ENCODE measurements at places on chromosomes 7 and 10.

DNA sequence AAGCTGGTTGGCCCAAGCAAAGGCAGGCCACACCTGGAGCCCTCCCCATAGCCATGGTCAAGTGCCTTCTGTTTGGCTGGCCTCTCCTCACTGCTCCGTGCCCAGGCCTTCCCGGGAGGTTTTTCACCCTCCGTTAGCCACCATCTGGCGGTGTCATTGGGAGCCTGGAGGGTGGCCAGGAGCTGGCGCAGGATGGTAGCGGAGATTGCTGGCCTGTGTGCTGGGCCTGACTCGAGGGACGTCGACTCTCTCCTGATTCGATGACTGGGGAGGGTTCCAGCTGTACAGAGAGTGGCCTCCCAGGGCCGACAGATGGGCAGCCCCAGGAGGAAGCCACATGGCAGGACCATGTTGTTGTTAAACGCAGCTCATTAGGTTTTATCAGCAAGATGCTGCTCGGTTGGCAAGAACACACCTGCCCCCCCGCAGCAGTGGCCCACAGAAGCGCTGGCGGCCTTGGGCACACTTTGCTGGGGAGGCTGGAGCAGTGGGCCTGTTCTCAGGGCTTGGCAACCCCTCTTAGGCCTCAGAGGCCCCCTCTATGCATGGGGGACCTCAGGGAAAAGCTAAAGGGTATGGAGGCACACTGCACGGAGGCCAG is 64.0 kb upstream of the CACUL1 start:
- no peak for DNase-seq

DNA sequence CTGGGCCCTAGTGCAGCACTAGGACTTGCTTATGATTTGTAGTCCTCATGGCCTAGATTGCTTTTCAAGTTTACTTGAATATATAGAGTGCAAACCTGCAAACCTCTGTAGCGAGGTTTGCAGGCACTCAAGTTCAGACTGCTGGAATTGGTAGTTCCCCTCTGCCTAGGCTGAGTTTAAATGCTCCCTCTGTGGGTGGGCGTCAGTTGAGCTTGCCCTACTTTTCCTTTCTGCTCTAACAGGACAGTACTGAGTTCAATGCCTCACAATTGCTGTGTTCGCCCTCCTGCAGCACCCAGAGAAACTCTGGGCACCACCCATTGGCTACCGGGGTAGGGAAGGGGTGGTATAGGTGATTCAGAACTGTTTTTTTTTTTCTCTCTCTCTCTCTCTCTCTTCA is 31.6 kb downstream of the MYO3A start:
- DNase-seq, result no peak

- no peak for DNase-seq
Observed at GRCh38 chr7:50815138-50815537, 32.4 kb upstream of the GRB10 start.

DNA sequence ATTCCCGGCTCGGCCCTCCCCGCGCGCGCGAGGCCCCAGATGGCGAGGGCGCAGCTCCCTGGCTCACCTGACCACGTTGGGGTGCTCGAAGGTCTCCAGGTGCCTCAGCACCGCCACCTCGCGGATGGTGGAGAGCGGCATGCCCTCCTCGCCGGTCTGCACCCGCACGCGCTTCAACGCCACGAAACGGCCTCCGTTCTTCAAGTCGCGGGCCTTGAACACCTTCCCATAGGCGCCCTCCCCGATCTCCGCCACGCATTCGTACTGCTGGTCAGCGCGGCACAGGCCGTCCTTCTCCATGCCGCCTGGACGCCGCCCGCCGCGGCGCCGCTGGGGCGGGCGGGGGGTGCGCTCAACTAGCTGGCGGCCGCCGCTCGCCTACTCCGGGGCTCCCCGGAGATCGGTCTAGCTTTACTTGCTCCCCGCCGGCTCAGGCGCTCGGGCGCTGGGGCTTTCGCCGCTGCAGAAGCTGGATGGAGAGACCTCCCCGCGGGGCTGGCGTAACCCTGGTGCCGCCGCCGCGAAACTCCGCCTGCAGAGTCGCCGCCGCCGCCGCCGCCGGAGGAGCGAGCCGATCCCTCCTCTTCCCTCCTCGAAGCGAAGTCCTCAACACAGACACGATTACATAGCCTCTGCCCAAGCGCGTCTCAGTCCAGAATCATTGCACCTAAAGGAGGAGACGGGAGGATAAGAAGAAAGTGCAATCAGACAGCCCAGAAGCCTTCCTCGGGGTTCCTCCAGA is 3.2 kb downstream of the CDK6 start:
- DNase-seq, result peak; percentile 89

GRCh38 chr7:87032604-87033339 is 26.7 kb downstream of the ELAPOR2 start:
- no peak for DNase-seq

GRCh38 chr7:150954201-150954985 is 23.7 kb downstream of the KCNH2 start:
- no peak for DNase-seq

DNA sequence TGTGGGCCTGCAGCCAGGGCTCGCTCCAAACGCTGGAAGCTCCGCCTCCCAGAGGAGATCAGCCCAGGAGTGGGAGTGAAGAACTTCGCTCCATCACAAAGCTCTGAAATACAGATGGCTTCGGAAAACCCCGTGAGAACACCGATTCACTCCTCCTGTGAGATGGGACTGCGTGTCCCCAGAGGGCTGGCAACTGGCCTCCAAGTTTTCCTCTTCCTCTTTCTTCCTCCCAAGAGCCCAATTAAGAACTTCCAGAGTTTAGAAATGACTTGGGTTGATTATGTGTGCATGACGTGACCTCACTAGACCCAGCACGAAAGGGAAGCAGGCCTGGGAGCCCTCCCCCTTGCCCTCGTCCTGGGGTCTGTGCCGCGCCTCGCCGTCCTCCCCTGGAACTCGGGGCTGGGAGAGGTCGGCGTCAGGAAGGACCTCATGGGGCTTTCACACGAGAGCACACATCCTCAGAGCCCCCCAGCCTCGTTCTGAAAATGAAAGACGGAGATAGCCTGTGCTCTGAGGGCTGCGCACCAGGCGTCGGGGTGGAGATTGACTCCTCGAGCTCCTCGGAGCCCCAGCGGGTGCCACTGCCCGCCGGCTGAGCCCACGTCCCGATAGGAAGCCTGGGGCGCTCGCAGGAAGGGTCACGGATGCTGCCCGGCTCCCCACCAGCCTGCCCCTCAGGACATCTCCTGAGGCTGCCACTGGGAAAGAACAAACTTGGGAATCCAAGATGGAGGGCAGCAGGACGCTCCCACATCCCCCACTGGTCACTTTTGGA is 37.8 kb downstream of the PTPRN2 start:
- DNase-seq, result no peak

DNA sequence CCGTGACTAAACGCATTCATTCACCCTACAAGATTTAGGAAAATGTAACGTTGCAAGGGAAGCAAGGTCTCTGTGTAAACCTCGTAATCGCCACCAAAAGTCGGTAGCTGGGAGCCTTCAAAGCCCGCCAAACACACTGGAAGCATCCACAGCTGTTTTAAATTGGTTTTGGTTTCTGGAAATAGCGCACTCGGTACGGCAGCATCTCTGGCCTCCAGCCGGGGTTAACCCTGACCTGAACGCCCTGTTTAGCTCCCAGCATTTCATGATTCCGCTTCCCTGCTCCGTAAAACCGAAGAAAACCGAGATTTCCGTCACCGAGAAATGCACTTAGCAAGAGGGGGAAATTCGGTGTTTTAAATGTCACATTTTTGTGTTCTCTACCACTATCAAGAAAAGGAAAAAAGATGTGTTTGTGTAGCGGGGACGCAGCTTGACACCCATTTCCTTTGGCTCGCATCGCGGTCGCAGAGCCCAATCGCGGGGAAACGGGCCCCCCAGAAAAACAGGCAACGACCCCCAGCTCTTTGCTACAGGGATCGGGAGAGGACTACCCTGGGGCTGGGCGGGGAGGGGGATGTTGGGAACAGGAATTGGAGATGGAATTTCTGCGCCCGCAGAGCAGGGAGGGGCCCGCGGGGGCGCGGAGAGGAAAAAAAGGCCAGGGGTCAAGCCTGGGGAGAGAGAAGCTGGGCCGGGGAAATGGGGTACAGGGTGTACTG is 646 bp downstream of the SGCE start:
- DNase-seq, result peak; percentile 65

DNA sequence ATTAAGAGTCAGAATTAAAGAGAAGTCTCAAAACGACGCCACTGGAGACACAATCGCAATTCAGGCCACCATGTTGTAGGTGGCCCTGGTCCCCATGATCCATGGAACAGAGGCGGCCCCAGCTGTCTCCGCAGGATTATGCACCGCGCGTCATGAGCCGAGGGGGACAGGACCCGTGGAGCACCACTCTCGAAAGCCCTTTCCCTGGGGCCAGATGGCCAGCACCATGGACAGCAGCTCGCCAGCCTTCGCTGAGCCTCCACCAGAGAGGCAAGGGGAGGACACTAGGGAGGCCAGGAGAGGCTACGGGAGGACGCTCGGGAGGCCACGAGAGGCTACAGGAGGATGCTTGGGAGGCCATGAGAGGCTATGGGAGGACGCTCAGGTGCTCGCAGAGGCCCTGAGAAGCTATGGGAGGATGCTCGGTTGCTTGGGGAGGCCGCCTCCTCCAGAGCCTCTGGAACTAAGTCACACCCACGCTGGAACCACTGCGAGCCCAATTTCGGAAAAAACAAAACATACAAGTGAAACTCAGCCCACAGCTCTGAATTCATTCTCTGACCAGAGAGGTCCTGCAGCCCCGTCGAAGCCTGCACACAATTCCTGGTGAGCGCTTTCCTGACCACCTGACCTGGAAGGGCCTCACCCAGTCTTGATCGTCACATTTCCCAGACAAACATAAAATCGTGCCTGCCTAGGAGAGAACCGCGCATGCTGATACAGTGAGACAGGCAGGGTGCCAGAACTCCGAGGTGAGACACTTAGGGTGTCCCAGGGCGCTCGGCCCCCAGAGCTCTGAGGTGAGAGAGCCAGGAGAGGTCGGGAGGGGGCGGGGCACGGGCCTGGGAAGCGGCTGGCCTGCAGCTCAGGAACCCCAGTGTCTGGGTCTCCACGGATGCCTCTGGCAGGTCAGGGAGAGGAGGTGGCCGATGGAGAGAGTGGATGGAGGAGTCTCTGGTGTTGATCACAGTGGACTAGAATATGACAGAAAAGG is 224.4 kb downstream of the PTPRN2 start:
- DNase-seq, result no peak

GRCh38 chr10:73095481-73096021 is 1.1 kb downstream of the P4HA1 start:
- peak; percentile 82 for DNase-seq

- DNase-seq, result no peak
Observed at GRCh38 chr7:132486274-132486610, 90.0 kb downstream of the PLXNA4 start.

GRCh38 chr10:110150981-110151380 is 56.4 kb upstream of the MXI1 start:
- DNase-seq, result no peak

- no peak for DNase-seq
Observed at GRCh38 chr7:128201067-128201689, 39.9 kb upstream of the LEP start.

- DNase-seq, result no peak
Observed at GRCh38 chr10:96992721-96993120, 160.6 kb downstream of the LCOR start.

GRCh38 chr7:51451751-51452476 is 135.3 kb upstream of the COBL start:
- DNase-seq, result no peak

GRCh38 chr7:66076462-66077329 is 1.1 kb downstream of the ASL start:
- DNase-seq, result no peak

GRCh38 chr7:100583132-100584053 is 2.5 kb downstream of the LRCH4 start:
- DNase-seq, result no peak

DNA sequence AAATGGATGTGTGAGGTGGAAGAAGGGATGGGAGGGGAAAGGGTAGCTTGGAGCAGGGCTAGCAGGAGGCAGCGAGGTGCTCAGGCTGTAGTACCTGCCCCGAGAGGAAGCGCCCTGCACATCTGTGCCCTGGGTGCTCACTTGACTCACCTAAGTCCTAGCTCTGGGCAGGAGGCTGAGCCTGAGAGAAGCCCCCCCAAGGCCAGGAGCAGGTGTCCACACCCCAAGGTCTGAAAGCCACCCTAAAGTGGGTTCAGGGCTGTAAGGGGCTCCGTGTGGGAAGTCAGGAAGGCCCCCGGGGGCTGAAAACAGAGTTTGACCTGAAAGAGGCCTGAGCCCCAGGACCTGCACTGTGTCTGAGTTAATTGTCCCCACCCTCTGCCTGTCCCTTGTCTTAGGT is 95.8 kb upstream of the PODXL start:
- DNase-seq, result no peak

GRCh38 chr10:72077275-72077990 is 10.9 kb downstream of the SPOCK2 start:
- DNase-seq, result no peak

DNA sequence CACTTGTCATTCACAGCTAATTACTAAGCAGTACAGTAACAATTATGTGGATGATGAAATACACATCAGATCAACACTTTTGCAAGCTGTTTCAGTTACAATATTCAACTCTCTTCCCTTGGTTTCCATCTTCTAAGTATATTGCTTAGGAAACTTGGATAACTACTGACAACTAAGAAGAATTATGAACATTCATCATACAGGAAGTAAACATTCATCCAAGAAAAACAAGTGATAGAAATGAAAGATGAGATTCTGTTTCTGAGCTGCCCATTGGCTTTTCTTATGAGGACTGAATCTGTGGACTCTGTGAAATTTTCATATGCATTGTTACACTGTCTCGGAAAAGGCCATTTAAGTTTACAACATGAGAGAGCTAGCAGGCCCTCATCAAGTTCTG is 240.2 kb downstream of the PRKG1 start:
- DNase-seq, result no peak

DNA sequence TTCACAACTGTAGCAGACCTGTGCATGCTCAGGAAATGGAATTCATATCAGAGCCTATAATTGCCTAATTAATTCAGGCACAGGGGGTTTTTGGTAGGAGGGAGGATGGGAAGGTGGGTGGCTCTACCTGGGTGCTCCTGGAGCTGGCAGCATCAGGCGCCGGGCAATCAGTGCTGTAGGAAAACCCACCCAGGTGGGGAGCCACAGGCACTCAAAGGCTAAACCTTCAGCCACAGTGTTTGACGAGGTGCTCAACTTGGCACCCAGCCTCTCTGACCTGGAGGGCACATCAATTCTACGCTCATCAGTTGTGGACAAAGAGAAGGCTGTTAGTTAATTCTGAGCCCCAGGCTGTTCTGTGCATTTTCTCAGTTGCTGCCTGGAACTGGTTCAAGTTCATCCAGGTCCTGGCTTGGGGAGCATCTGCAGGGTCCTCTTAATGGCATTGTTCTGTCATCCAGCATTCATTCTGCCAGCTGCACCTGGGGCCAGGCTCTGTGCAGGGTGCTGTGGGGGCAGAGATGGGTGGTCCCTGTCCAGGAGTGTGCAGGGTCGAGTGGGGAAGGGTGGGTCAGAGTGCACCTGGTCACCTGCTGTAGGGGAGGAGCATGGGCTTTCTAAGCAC is 54.1 kb upstream of the NPTX2 start:
- no peak for DNase-seq

- DNase-seq, result peak; percentile 68
Observed at GRCh38 chr10:30502266-30503060, 68.5 kb downstream of the MAP3K8 start.

Measured in M059J (cell line).